Amniotic epithelial cell (primary cell): ENCODE measurements at places on chromosomes 6 and 20.

GRCh38 chr6:42781546-42781795 is 381 bp upstream of the BICRAL start:
- peak; percentile 30 for DNase-seq

GRCh38 chr6:41813956-41814355 is 26.5 kb downstream of the TOMM6 start:
- DNase-seq = no peak

- DNase-seq = peak; percentile 67
Observed at GRCh38 chr20:38303908-38304379, at the start of gene BPI. BPI (plus strand) TSS chr20:38304156; CDS start chr20:38304224, 68 bp downstream.

GRCh38 chr6:2853769-2854395 is 12.2 kb upstream of the SERPINB1 start:
- peak; percentile 57 for DNase-seq

DNA sequence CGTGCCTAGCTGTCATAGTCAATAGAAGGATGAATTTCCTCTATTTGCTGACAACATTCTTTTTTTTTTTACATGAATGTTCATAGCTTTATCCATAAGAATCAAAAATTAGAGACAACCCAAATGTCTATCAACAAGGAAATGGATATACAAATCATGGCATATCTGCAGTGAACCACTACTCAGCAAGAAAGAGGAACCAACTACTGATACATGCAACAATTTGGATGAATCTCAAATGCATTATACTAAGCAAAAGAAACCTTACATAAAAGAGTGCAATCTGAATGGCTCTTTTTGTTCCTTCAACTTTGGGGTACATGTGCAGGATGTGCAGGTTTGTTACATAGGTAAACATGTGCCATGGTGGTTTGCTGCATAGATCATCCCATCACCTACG is 17.7 kb upstream of the MCM9 start:
- no peak for DNase-seq

- no peak for DNase-seq
Observed at GRCh38 chr20:54772893-54773642, 297.7 kb downstream of the DOK5 start.
